ENCODE measurements at places on chromosomes 2 and 18.

DNA sequence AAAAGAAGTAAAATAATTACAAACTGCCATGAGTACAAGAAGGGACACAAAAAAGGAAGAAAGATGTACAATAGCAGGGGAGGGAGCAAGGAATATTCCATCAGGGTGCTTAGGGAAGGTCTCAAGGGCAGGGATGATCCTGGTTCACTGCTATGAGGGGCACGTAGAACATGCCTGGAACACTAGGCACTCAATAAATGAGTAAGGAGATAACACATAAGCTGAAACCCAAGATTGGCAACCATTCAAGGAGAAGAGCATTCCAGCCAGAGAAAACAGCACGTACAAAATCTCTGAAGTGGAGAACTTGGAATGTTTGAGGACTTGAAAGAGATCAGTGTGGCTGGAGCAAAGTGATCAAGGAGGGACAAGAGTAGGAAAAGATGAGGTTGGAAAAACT, 103.2 kb downstream of the FAM161A start:
- DNase-seq = no peak

- no peak for DNase-seq
Observed at GRCh38 chr2:188196343-188197008, 95.2 kb upstream of the GULP1 start.

- DNase-seq = no peak
Observed at GRCh38 chr18:13585379-13586153, 140.8 kb downstream of the FAM210A start.

- DNase-seq = peak; percentile 62
Observed at GRCh38 chr2:86238354-86238753, 39.1 kb downstream of the MRPL35 start.

DNA sequence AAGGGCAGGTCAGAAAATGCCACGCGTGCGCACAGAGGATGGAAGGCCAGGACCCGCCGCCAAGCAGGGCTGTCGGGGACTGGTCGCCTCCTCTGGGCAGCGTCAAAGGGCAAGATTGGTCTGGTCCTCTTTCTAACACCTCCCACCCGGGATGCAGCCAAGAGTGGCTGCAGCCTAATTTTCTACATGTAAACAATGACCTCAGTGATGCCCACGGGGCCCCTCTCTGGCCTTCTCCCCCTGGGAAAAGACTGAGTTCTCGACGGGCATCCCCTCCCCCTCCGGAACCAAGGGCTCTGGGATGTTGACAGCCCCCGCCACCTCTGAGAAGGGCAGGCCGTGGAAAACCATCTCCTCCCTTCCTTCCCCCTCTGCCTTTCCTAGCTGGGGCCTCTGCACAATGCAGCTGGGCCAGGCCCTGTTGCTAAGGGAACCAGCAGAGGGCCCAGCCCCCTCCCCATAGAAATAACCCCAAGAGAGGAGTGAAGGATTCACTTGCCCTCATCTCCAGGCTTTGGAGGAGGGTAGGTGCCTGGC, 80.0 kb upstream of the ZNF532 start:
- DNase-seq = no peak

DNA sequence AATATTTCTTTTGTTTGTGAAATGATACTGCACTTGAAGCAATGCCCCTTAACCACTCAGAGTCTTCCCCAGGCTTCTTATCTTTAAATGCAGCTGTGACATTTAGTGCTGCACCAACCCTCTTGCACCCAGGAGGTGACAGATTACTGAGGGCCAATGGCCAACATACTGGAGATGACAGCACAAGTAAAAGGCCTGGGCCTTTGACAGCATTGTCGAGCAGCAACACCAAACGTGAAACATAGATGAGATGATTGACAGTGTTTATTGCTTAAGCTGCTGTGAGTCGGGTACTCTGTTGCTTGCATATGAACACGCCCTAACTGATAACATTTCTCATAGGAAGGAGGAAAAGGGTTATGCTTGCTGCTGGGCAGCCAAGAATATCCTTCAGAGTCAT, 80.3 kb downstream of the THNSL2 start:
- no peak for DNase-seq

- no peak for DNase-seq
Observed at GRCh38 chr2:238130696-238131628, 7.5 kb upstream of the KLHL30 start.

GRCh38 chr2:28165087-28165635, 227.5 kb upstream of the FOSL2 start:
- no peak for DNase-seq

DNA sequence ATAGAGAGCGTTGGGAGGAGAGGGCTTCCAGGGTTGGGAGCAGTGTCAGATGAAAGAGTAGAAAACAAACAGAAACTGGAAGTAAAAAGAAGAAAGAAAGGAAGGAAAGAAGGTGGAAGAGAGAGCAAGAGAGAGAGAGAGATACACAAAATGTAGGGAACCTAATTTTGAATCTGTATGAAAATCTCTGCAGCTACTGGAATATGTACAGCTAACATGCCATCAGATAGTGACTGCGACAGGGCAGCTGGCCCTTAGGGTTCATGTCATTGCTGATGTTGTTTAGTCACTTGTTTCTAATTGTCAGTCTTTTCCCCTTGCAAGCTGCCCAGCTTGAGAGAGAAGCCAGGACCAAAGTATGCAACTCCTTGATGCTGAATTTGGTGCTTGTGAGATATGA, 85.8 kb downstream of the POLE4 start:
- no peak for DNase-seq

DNA sequence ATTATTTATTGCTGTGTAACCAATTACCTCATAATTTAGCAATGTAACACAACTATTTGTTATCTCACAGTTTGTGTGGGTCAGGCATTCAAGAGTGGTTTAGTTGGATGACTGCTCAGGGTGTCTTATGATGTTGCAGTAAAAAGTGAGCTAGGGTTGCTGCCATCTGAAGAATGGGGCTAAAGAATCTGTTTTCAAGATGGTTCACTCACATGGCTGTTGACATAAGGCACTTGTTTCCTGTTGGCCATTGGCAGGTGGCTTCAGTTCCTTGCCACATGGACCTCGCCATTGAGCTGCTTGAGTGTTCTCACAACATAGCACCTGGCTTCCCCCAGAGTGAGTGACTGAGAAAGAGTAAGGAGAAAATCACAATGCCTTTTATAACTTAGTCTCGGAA, 123.2 kb downstream of the TMEM17 start:
- DNase-seq = no peak

GRCh38 chr2:114700440-114700839, 258.0 kb downstream of the DPP10 start:
- no peak for DNase-seq

GRCh38 chr2:31992025-31992579, 18.7 kb downstream of the MEMO1 start:
- DNase-seq = no peak

GRCh38 chr2:99180755-99181623, at the start of the genes MITD1 and MRPL30:
MITD1 (minus strand) TSS chr2:99181058; CDS start chr2:99180981, 77 bp downstream.
MRPL30 (plus strand) TSS chr2:99181184; CDS start chr2:99186204, 5,020 bp downstream.
- DNase-seq = peak; percentile 91

- DNase-seq = no peak
Observed at GRCh38 chr2:47094511-47095142, 60.5 kb downstream of the STPG4 start.

DNA sequence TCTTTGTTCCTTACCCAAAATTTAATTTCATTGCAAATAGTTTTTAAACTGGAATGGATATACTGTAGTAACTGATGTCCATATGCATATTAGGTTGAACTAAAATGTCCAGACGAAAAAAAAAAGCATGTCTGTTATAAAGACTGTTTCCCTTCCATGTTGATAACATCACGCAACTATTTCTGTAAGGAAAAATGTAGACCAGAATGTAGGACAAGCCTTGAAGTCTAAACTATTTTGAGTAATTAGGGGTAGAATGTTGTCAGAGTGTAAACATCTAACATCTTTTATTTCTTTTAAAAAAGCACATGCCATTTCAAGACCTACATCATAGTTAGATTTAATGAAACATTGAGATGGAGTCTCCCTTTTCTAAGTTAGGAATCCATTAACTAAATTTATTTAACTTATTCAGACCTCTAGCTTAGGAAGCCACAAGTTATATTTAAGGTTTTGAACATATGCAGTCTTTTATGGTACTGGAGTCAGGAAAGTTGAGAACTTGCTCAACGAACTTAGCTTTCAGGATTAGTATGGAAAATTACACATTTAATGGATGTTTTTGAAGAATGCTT, 7.9 kb downstream of the CALCRL start:
- no peak for DNase-seq

All from activated CD8-positive, alpha-beta memory T cell treated with anti-CD3 and anti-CD28 coated beads, Interleukin-2, amount 50 U/mL, for 48 hours (primary cell).